ENCODE measurements at places on chromosomes 7 and 10.
A peak's percentile ranks its signal among the peaks of the same experiment; 100 is the strongest.

GRCh38 chr10:80516506-80517075, 21.1 kb upstream of the SH2D4B start:
- DNase-seq, result no peak

GRCh38 chr7:117873310-117874190, at the start of gene CTTNBP2:
CTTNBP2 (minus strand) TSS chr7:117873441; CDS start chr7:117873415, 26 bp downstream.
- no peak for DNase-seq

GRCh38 chr10:70430493-70431445, 10.7 kb downstream of the NODAL start:
- no peak for DNase-seq

- DNase-seq, result no peak
Measured at GRCh38 chr10:13016426-13016825, 14.9 kb upstream of the CCDC3 start.

DNA sequence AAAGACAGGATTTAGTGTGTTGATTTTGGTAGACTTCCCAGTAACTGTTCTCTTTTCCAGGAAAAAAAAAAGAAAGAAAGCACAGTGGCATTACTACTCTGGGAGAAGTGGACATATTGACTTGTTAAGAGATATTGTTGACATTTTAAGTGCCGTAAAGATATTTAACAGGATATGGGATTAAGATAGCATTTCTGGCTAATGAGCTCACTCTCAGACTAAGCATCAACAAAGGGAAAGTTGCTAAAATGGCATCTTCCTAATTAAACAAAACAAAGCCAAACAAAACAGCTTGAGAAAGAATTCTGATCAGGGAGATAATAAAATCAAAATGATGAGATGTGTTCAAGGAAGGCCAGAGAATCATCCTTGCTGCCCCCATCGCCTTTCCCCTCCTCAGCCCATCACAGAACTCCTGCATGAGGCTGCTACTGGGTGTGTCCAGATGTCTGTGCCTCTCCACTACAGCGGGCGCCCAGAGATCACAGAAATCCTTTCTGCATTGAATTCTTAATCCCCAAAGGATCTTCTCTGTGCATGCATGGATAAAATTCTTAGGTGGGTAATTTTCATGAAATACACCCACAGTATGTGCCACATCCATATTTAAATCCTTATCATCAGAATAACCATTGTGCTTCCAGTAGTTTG, 270.5 kb downstream of the POU6F2 start:
- no peak for DNase-seq

DNA sequence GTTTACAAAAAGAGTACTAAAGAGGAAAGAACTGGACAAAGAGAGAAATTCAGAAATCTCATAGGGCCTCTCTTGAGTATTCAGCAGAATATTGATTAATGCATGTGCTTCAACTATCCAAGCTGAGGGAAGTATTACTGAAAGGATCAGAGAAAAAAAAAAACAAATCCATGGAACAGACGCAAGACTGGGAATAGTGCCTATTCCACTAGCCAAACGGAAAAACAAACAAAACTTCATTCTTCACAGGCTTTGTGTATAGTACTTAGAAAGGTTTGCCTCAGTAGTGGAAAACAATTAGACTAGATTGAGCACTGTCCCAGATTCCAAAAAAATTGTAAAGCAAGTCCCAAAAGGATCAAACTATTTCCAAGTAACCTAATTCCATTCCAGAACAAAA, 106.2 kb downstream of the TFEC start:
- DNase-seq, result no peak

GRCh38 chr10:119550827-119551226, 8.3 kb upstream of the RGS10 start:
- no peak for DNase-seq

- DNase-seq, result no peak
Measured at GRCh38 chr7:7793921-7794320, 75.5 kb upstream of the RPA3 start.

- DNase-seq, result no peak
Measured at GRCh38 chr7:44183386-44183785, 5.9 kb downstream of the GCK start.

- DNase-seq, result no peak
Measured at GRCh38 chr10:21347785-21348170, 177.7 kb downstream of the SKIDA1 start.

DNA sequence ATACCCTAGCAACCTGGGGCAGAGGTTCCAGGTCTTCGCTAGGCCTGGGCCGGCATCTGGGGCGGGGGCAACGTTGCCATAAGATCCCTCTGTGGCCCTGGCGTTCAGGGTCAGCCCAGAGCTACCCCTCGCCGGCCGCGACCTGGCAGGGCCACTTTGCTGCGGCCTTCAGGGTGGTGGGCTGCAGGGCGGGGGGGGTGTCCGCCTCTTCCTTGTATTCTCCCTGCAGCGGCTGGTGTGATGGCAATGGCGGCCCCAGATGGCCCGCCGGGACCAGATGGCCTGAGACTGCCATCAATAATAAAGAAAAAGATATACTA, 539.2 kb upstream of the POT1 start:
- no peak for DNase-seq

GRCh38 chr10:111004016-111004415, 72.8 kb upstream of the ADRA2A start:
- no peak for DNase-seq

DNA sequence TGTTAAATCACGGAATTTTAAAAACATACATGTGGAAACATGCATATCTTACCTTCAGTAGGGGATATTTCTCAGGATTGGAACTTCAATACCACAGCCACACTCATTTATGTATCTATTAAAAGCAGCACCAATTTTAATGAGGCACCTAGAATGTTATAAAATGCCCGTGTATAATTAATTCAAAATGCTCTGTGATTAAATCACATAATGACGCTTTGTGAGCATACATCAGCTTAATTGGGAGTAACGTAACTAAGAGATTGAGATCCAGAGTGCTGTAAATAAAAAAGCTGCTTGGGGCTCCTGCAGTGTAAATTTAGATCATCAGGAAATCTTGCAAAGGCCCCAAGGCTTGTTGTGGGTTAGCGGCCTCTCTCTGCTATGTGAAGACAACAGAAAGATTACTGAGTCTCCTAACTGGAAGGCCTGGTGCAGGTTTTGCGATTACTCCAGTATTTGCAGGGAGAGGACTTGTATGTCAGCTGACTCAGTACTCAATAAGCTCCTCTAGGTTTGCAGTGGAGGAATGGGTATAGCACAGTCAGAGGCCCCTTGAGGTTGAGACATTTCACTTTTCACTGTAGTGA, 195.5 kb upstream of the PHYHIPL start:
- no peak for DNase-seq

DNA sequence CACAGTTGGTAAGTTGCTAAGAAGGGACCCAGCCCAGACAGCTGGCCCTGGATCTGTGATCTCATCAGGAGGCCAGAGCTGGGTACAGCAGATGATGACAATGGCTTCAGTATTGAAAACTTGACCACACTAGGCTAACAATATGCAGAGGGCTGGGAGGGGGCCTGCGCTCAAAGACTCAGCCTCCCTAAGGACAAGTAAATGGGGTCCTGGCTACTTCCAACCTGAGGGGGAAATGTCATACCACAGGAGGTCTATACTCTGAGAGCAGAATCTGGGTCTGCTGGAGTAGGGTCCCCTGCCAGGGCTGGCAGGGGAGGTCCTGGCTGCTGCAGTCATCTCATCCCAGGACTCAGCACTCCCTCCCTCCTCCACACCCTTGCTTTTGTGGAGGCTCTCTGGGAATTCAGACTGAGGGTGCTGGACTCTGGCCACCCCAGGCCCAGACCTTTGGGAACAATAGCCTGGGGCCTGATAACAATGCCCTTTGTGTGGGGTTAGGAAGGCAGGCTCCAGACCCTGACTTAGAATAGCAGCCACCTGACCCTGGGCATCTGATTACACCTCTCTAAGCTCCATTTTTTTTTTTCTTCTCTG, 1.4 kb downstream of the FXYD4 start:
- DNase-seq, result no peak

GRCh38 chr7:142540371-142540770, 208.9 kb upstream of the PRSS1 start:
- no peak for DNase-seq

GRCh38 chr7:69932034-69932628, 333.9 kb downstream of the AUTS2 start:
- no peak for DNase-seq

DNA sequence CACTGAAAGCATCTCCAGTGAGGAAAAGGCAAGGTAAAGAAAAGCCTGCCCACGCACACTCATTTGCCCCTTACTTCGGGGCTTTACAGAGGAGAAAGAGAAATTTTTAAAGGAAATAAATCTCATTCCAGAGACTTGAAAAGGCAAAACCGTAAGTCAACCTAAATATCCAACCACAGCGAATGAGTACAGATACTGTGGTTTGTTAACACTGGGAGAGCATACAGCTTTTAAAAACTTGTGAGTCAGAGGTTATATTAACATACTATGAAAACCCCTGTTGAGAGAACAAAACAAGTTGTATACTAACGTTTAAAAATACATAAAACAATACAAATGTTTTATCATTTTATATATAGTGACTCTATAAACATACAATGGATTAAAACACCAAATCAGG, 28.6 kb upstream of the ST7 start:
- no peak for DNase-seq

DNA sequence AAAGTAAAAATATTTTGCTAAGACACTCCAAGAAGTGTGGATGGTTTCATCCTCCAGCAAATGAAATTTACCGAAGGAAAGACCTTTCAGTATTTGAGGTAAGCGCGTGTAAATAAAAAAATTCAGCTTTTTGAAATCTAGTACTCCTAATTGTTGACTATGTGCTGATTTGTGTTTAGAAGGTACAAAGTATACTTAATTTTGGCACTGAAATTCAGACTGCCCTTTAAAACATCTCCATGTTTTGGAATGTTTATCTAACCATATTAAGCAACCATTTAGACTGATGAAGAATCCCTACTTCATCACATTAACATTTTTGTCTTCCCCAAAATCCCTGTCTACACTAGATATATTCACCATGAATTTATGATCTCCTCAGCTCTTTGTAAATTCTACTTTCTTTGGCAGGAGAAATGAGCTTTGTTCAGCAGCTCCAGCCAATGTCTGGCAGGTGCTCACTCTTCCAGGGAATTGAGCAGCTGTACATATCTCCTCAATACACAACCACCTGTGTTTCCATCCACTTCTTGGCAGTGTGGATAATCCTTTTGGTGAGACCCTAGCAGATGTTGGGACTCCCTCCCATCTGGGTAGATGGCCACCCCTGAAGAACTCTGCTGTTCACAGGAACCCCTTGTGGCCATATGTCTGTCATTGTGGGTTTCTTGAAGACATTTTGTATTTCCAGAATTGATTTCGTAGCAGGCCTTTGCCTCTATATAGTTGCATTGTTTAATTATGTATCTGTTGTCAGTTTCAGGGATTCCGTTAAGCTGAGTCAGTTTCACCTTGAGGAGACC, 129.4 kb upstream of the SAMD8 start:
- no peak for DNase-seq

- no peak for DNase-seq
Measured at GRCh38 chr10:18400201-18400905, 251.0 kb downstream of the NSUN6 start.

GRCh38 chr7:28830846-28831245, 127.3 kb downstream of the TRIL start:
- DNase-seq, result no peak

DNA sequence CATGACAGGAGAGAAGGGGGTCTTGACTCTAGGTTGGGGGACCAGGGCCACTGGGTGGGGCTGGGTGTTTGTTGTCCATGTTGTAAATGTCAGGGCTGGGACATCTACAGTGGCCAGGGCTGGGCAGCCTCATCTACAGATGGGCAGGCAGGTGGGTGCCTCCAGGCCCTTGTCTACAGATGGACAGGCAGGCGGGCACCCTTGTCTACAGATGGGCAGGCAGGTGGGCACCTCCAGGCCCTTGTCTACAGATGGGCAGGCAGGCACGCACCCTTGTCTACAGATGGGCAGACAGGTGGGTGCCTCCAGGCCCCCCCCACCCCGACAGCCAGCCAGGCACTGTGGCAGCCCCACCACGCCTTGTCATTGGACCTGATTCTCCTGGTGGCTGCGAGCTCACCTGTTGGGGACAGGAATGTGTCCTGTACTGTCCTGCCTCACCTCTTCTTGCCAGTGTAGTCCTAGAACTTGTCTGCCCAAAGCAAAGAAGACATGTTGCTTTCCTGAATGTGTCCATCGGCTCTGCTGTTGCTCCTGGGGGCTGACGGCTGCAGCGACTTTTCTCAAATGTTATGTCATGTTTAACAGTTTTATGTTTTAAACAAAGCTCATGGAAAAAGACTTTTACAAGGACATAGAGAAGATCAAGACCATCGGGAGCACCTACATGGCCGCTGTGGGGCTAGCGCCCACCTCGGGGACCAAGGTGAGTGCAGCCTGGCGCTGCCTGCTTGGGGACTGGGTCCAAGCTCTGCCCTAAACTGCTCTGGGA, 129.9 kb downstream of the ADCY1 start:
- no peak for DNase-seq

DNA sequence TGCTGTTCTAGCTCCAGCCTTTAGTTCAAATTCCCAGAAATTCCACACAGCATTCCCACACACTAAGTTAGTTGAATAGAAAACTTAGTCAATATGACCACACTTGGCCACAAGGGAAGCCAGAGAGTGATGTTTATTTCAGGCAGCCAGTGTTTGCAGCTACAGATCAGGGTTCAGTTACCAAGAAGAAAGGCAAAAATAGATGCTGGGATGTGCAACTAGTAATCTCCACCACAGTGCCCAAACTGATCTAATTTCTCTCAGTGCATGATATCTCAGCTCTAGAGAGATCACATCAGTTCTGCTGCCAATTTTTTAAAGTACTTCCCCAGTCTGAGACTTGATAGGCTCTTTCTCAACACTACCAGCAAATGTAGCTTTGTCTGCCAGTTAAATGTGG, 17.6 kb downstream of the SLF2 start:
- DNase-seq, result no peak

DNA sequence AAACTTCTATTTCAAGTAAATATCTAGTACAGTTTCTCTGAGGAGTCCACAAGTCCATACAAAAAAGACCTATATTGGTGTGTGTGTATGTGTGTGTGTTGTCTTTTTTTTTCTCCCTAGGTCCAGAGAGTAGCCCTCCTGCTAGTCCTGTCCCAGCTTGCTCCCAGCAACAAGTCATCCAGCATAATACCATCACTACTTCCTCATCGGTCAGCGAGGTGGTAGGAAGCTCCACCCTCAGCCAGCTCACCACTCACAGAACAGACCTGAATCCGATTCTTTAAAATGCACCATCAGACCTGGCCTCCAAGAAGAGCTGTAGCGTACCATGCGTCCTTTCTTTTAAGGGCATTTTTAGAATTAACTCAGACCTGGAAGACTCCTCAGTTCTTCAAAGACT, 139.1 kb downstream of the TRIL start:
- DNase-seq, result no peak

DNA sequence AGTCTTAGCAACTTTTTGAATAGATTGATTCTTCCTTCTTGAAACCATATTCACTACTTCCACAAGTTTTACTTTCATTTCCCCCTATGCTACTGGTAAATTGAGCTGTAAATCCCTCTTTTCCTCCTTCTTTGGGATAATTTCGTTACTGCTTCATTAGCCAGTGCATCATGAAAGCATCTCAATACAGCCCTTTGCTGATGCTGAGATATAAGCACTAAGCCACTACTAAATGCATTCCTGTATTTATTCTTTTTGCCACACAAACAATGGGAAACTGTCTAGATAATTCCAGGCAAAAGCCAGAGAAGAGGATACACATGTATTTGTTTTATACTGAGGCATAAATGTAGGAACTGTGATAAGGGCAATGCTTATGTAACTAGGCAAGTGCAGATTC, 313.9 kb downstream of the NXPH1 start:
- no peak for DNase-seq

- no peak for DNase-seq
Measured at GRCh38 chr10:3287572-3288445, 115.2 kb upstream of the PITRM1 start.

GRCh38 chr10:110273474-110273873, 31.2 kb downstream of the SMNDC1 start:
- DNase-seq, result peak; percentile 44

GRCh38 chr10:96280859-96281258, 9.5 kb upstream of the BLNK start:
- DNase-seq, result no peak
